ENCODE measurements at places on chromosomes 12 and 14.

- DNase-seq, result no peak
Measured at GRCh38 chr14:32372154-32372553, 43.1 kb downstream of the AKAP6 start.

GRCh38 chr12:26010293-26010821 lies 51.9 kb downstream of the RASSF8 start:
- DNase-seq, result no peak

DNA sequence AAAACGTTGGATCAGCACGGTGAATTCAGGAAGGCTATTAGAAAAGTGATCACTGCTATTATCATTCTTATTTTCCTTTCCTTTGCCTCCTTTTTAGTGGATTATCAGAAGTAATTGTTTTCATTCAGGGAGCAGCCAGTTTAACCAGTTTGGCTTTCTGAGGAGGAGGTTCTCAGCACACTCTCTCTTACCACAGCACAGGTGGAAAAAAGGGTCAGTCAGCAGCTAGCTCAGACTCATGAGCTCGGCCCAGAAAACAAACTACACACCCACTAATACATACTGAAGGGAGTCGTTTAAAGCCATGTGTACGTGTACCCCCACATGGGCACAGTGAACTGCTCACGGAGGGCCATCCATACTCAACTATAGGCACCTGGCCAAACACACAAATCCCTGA lies 23.2 kb upstream of the MAGOHB start:
- no peak for DNase-seq

DNA sequence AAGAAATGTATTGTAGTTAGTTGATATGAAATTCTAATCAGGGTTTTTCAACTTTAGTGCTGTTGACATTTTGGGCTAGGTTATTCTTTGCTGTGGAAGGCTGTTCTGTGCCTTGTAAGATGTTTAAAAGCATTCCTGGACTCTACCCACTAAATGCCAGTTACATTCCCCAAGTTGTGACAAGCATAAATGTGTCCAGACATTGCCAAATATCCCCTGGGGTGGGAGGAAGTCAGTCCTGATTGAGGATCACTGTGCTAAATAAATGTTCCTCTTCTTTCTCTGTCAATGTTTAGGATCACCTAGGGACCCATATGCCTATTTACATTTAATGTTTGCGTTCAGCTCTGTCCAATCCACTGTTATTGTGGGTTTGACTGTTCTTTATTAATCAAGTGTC lies 268.3 kb downstream of the TMTC2 start:
- no peak for DNase-seq

DNA sequence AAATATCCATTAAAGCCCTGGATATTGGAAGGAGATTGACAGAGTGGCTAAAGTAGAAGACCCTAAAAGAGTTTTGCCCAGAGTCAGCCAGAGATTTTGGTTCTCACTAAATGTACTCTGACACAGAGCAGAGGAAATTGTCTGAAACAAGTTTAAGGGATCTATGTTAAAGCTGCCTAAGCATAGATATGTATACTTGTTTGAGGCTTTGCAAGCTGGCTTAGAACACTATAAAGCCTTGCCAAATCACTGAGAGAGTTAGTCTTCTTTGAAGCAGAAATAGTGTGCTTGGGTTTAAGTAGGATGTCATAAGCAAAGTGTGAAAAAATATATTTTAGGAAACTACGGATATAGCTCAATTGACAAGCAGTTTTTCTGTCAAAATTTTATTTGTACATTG lies 653.5 kb downstream of the FSCB start:
- DNase-seq, result no peak

GRCh38 chr14:23365732-23366425 lies 907 bp upstream of the EFS start:
- no peak for DNase-seq

DNA sequence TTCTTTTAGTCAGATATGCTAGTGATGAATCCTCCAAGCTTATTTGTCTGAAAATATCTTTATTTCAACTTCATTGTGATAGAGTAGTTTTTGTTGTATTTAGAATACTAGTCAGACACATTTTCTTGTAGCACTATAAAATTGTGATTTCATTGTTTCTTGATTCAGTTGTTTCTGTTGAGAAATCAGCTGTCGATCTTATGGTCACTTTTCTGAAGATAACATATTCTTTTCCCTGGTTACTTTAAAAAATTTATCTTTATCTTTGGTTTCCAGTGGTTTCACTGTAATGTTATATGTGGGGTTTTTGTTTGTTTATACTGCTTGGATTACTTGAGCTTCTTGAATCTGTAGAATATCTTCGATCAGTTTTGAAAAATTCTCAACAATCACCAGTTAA lies 426.1 kb downstream of the SOX5 start:
- no peak for DNase-seq

GRCh38 chr14:51317373-51317772 lies 77.3 kb downstream of the TMX1 start:
- DNase-seq, result no peak

GRCh38 chr12:78697817-78698415 lies 166.7 kb upstream of the SYT1 start:
- DNase-seq, result no peak

- no peak for DNase-seq
Measured at GRCh38 chr12:49871263-49871561, 28.3 kb upstream of the BCDIN3D start.

Measured in stimulated activated CD8-positive, alpha-beta memory T cell treated with anti-CD3 and anti-CD28 coated beads, Interleukin-2, amount 100 ng/mL, for 1 hour (primary cell).